A375 (cell line): ENCODE measurements at places on chromosomes 11 and 22. TPM values are rescaled to one million over a fixed set of nuclear protein-coding genes. Genes with fewer than 3 reads are reported as not detected.

The SMIM35 gene
- not detected in 2 replicates for total RNA-seq

The SLC22A12 gene
- not detected in 2 replicates for total RNA-seq

The MMP13 gene
- total RNA-seq = 0.24 and 0.26 TPM in 2 replicates

The PPFIA1 gene
- total RNA-seq = 38.6 and 49.6 TPM in 2 replicates

The LRRC56 gene
- total RNA-seq = 2.8 TPM in 2 replicates

The SLC6A5 gene
- total RNA-seq = not detected in 2 replicates

The LAYN gene
- total RNA-seq = not detected in 2 replicates

The GAS2L1 gene
- 7.9 and 11.0 TPM in 2 replicates for total RNA-seq

The SMTNL1 gene
- total RNA-seq = not detected in 2 replicates

The RCOR2 gene
- 0.61 and 0.64 TPM in 2 replicates for total RNA-seq

The CRYBB2 gene
- 0.15 TPM in 1 of 2 replicates, not detected in the other for total RNA-seq

The GPR83 gene
- total RNA-seq = 0.08 TPM in 1 of 2 replicates, not detected in the other

The CST6 gene
- total RNA-seq = 0.19 and 0.91 TPM in 2 replicates

The OR5AL1 gene
- total RNA-seq = not detected in 2 replicates

The FREY1 gene
- 1.6 and 1.7 TPM in 2 replicates for total RNA-seq

The ZP1 gene
- 1.3 and 3.2 TPM in 2 replicates for total RNA-seq

The MPZL2 gene
- not detected in 2 replicates for total RNA-seq

The CHCHD10 gene
- total RNA-seq = 11.1 and 14.9 TPM in 2 replicates

The CELSR1 gene
- 8.1 and 9.6 TPM in 2 replicates for total RNA-seq

The TEX54 gene
- 1.5 TPM in 1 of 2 replicates, not detected in the other for total RNA-seq

The ART1 gene
- total RNA-seq = not detected in 2 replicates

The ACTN3 gene
- total RNA-seq = not detected in 2 replicates
